HuH-7.5 (cell line): ENCODE measurements at places on chromosomes 5 and 9.

GRCh38 chr9:35651956-35652828, 1.5 kb upstream of the SIT1 start:
- no peak for DNase-seq

DNA sequence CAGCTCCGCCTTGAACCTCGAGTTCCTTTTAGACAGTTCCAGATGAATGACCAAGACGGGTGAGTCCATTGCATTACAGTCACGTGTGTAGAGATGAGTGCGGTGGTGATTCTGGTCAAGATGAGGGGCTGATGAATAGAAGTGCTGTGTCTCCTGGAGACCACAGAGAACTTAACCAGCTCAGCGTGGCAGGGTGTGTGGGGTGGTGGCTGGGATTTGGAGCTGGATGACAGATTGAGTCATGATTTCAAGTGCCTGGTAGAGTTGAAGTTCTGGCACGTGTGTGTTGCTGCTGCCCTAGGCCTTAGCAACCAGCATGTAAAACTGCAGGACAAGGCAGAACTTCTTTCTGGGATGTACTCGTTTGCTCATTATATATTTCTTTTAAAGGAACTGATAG, 53.3 kb downstream of the PRRC2B start:
- DNase-seq, result no peak

GRCh38 chr5:149366169-149366729, 8.4 kb downstream of the PCYOX1L start:
- no peak for DNase-seq

GRCh38 chr9:26954050-26954508, 2.1 kb upstream of the IFT74 start:
- no peak for DNase-seq

DNA sequence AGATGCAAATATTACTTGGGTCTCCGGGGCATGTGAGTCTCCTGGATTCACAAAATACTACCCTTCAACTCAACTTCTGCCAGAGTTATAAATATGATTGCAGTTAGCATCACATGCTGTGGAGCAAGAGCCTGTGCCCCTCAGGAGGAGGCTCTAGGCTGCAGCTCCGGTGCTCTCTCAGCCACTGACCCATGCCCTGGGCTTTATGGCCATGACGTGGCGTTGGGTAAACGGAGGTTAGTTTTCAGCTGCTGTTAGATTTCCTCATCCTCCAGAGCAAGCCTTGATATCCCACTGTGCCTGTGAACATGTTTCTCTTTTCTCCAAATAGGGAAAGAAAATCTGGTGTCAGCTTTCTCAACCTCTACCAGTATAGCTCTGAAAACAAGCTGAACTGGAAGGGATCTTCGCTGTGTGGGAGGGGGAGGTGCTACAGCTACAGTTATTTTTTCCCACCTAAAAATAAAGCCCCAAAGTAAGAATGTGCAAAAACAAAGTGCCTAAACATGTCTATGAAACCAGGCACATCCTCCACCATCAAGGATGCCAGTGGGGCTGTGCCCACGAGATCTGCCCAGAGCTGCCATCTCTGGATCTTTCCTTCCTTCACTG, 124.4 kb upstream of the GPR151 start:
- no peak for DNase-seq

DNA sequence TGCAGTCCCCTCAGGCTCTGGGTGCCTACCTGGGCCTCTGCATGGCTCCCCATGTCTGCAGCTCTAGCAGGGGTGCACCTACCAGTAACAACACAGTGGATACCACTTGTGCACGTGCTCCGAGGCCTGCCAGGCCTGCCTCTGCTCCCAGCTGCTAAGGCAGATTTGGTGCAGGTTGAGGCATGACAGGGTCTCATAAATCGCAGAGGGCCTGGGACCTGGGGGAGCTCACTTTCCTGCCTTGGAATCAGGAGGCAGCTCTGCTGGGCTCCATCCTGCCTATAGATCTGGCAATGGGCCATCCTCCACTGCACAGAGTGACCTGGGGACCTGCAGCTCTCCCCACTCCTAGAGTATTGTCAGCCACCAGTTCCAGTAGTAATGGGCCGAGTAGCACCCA, 121.9 kb upstream of the CXCL14 start:
- DNase-seq, result no peak

GRCh38 chr5:157066080-157066479, 7.2 kb upstream of the HAVCR1 start:
- DNase-seq, result no peak

DNA sequence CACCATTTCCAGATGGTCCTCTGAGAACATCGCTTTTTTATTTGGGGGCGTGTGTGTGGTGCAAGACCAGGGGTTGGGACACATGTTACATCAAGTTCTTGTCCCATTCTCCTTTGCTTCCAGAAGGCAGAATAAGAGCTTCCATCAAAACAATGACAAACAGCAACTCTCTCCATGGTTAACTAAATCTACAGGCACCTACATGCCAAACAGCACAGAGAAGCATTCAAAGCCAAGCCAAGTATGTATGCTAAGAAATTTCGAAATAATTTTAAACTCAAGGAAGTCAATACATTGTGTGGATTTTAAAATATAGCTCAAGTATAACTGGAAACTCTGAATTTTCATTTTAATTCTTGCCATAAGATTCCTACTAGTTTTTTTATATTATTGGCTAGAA, 105.6 kb downstream of the SEC61B start:
- no peak for DNase-seq

DNA sequence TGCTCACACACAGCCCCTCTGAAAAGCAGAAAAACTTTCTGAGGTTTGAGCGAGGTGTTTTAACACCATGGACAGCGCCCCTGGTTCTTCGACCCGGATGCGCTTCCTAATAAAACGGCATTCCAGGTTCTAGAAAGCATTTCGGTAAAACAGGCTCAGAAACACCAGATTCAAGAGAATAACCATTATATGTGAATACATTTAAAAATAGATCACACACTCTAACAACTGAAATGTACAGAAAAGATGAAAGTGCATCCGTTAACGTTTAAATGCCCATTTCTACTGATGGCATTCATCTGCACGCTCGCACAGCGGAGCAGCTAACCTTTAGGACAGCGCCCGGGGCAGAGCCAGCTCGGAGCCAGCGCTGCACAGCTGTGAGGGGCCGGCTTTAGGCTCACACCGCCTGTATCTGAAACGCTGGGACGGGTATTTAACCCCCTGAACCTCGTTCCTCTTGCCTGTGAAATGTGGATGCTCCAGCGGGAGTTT, 26.3 kb upstream of the TENT4A start:
- no peak for DNase-seq

GRCh38 chr5:149412783-149413476, 33.8 kb upstream of the IL17B start:
- no peak for DNase-seq

- DNase-seq, result no peak
Measured at GRCh38 chr5:2566284-2566683, 185.2 kb downstream of the IRX2 start.

DNA sequence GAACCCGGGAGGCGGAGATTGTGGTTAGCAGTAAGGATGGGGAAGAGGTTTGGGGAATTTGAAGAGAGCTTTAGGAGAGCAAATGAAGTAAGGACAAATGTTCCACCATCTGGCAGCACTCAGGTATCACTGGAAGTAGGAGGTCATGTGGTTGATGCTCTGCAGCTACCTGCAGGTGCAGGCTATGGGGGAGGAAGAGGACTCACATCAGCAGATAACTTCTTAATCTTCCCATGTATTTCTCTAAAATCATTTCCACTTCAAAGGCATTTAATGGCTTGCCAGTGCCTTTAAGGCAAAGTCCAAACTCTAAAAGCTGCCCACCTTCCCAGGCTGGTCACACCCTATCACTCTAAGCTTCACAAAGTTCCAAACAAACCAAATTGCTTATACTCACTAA, 8.1 kb upstream of the HAVCR1 start:
- DNase-seq, result no peak

DNA sequence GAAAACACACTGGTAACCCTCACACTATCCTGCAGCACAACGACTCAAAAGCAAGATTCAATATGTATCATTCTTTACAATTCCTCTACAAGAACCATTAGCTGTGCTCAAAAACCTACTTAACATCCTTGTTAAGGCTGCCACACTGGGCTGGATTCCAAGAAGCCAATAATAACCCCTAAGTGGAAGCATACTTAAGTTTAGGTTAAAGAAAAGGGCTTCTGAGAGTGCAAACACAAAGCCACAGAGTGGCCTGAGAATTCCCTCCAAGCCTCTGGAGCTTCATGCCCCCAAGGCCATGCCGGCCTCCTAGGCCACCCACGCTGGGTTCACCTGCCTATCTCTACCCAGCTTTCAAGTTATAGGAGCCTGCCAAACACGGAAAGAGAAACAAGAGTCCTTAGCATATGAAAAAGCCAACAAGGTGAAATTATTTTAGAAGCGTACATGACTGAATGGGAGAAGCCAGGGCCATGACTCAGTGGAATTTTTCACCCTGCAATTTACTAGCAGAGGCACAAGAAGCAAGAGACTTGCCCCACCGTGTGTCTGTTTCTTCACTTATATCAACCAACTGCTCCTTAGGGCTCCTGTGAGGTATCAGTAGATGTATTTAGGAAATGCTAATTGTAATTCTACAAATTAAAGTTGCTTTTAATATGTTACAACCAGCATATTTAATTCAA, 293.0 kb downstream of the SPOCK1 start:
- DNase-seq, result no peak

DNA sequence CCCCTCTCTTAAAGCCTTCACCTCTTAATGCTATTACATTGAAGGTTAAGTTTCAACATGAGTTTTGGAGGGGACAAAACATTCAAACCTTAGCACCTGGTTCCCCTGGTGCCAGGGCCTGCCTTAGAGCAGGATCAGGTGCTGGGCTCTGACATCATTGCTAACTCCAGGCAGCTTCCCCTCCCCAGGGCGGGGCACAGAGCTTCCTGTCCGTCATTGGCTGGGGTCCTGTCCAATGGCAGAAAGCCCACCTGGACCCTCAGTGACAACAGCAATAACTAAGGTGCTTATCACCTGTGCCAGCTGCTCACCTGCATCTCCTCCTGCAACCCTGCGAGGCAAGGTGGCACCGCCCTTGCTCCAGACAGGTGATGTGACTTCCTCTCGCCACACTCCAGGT, 177.4 kb downstream of the NSG2 start:
- DNase-seq, result no peak

GRCh38 chr5:103224894-103225246, 33.7 kb upstream of the MACIR start:
- no peak for DNase-seq

DNA sequence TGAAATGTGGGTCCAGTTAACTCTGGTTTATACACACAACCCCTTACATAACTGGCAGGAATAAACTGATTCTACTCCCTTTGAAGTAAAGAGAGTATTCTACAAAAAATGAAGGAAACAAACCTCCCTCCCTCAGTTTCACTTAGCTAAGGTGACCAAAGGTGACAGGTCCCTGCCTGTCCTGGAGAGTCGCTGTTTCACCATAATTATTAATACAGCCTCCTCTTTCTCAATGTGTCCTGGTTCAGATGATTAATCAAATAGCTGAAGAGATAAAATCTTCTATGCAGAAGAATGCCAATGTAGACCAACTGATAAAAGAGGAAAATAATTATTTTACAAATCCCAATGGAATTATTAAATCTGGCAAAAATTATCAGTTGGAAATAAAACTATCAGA, 163.7 kb upstream of the GNA14 start:
- no peak for DNase-seq

GRCh38 chr5:59816654-59817300, 76.7 kb downstream of the PDE4D start:
- DNase-seq, result no peak

DNA sequence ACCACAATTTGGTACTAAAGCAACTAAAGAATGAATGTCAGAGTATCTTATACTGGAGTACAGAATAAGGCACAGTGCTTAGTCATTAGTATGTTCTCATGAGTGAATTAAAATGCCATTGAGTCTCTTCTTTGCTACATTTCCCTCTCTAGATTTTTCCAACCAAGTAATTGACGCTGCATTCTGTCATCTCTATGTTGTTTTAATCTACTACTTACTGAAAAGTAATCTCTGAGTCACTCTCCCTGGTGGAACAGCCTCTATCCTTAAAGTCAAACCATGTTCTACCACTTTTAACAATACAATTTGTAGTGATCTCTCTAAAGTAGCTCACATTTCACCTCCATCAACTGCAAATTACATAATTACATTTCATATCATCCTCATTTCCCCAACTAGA, 495.1 kb downstream of the CDH18 start:
- no peak for DNase-seq

- no peak for DNase-seq
Measured at GRCh38 chr9:69815313-69815712, 5.3 kb upstream of the CFAP95 start.

GRCh38 chr9:32177396-32177795, 207.0 kb upstream of the ACO1 start:
- DNase-seq, result no peak

DNA sequence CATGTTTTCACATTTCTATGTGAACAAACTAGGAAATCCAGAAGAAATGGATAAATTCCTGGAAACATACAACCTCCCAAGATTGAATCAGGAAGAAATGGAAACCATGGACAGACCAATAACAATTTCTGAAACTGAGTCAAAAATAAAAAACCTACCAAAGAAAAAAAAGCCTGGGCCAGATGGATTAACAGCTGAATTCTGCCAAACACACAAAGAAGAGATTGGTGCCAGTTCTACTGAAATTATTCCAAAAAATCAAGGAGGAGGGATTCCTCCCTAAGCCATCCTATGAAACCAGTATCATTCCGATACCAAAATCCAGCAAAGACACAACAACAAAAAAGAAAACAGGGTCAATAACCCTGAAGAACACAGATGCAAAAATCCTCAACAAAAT, 166.9 kb upstream of the FBXL7 start:
- no peak for DNase-seq

DNA sequence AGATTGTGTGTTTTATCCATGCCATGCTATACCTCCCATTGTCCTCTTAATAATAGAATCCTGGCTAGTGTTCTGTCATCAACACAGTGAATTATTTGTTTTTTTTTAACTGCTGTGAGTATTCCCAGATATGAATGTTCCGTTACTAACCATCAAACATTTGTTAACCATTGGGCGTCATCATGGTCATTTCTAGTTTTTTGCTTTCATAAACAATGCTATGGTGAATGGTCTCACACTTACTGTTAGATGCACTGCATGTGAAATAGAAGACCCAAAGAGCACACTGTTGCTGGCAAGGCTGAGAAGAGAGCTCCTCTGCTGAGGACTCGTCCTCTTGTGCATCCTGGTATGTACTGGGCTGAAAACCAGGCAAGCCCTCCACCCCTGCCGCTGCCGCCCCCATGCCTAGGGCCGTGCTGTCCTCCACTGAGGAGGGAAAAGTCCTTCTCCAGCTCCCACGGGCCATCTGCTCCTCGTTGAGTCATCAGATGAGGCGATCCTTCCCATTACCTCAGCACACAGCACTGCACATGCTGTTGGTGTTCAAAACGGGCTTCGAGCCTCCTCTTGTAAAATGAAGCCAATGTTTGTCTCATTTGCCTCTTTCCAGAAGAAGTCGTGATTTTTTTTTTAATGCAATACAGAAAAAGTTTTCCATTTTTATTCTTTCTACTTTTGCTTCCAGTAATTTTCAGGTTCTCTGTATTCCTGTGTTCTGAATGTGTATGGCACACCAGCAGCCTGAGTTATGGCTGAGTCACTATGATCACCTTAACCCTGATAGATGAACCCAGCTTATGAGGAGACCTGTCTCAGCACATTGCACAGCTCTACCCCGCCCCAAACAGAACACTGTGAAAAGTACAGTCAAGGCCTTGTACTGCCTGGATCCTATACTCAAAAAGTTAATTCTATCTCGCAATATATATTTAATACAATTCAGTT, 219.0 kb downstream of the AOPEP start:
- DNase-seq, result no peak
